Iris pigment epithelial cell (primary cell): ENCODE measurements at places on chromosomes 16 and 17.

GRCh38 chr17:8664456-8665126 is 34.1 kb upstream of the MYH10 start:
- DNase-seq: no peak

GRCh38 chr17:1937461-1937860 is 87.7 kb downstream of the RTN4RL1 start:
- DNase-seq: no peak

DNA sequence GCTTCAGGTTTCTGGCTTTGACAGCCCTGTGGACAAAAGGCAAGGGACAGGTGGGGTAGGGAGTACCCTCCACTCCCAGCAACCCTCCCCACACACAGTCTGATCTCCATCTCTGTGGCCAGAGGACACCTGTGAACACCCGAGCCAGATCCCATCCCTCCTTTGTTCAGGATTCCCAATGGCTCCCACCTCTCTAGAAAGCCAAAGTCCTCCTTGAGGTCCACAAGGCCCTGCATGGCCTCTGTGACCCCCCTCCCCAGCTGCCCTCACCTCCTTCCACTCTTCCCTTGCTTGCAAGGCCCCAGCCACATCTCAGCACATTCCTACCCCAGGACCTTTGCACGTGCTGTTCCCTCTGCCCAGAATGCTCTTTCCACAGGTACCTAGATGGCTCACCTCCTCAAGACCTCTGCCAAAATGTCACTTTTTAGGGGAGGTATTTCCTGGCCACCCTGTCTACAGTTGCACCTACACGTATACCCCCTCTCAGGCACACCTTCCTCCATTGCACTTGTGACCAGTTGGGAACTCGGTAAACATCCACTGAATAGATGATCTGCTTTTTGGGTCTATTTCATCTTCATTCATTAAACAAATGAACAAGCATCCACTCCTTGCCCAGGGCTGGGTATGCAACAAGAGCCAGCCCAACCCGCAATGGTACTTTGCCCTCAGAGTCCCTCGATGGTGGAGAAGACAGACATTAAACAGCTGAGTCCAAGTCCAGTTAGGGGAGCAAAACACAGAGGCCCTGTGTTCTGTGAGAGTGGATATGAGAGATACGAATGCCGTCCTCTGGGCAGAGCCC is 107.0 kb downstream of the CRLF3 start:
- no peak for DNase-seq

- DNase-seq: peak; percentile 28
Observed at GRCh38 chr17:30550512-30551273, 73.5 kb downstream of the GOSR1 start.

DNA sequence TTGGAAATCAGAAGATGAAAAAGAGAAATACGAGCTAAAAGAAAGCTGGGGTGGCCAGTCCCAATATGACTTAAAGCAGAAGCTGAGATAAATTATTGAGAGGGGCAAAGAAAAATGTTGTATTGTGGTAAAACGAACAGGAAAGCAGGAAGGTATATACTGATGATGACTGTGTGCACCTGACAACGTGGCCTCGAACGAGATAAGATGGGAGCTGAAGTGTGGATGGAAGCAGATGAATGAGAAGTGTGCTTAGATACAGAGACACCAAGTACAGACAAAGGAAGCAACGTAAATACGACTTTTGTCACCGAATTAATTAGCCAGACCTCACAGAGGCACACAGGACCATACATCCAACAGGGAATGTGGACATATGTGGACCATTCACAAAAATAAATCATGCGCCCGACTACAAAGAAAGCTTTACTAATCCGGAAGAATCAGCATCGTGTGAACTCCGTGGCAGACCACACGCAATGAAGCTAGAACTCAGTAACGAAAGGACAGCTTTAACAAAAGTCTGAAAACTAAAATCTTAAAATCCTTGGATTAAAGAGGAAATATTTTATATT is 218.7 kb downstream of the RPTOR start:
- DNase-seq: no peak

DNA sequence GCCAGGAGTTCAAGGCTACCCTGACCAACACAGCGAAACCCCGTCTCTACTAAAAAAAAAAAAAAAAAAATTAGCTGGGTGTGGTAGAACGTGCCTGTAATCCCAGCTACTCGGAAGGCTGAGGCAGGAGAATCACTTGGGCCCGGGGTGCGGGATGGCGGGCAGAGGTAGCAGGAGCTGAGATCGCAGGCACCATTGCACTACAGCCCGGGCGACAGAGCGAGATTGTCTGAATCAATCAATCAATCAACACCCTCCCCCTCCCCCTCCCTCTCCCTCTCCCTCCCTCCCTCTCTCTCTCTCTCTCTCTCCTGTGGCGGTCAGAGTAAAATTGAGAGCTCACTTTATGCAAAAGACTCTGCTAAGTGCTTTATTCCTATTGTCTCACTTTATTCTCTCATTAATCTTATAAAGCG is 1.2 kb downstream of the HSDL1 start:
- DNase-seq: no peak

DNA sequence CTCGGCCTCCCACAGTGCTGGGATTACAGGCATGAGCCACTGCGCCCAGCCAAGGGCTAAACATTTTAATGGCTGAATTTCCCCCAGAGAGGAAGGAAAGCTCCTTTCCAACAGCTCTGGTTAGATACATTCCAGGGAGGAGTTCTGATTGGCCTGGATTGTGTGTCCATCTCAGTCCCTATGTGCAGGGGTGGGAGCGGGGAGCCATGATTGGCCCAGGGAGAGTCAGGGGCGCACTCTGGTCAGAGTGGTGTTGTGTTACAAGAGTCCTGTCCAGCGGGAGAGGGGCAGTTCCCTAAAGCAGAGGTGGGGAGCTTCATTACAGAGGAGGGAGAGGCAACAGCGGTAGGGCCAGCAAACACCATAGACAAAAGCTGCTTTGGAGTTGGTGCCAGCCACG is 75.0 kb downstream of the RAP1GAP2 start:
- no peak for DNase-seq

DNA sequence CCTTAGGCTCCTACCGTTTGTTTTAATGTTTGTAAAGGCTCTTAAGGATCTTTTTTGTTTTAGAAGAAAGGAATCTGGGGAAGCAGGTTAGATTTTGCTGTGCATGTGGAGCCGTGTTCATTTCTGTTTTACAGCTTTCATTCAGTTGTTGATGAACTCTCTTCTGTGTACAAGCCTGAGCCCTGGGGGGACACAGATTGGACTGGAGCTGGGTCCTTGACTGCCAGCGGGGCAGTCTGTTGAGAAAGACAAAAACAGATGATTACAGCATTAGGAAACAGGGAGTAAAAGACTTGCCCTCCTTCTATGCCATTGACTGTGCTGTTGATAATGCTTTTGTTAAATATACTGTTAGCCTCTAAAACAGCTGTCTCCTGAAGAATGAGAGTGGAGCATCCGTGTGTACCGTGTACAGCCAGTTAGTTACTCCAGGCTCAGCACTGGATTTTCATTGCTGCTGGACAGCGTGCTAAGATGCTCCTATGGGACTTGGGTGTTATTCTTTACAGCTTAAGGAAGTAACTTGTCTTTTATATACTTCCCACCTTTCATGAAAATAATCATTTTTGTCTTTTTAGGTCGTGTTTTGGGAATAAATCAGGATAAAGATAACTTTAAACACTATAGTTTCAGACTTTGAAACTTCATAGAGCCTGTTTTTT is 3.2 kb downstream of the MAP1LC3B start:
- no peak for DNase-seq

- DNase-seq: no peak
Observed at GRCh38 chr16:88297178-88297720, 85.5 kb upstream of the ZNF469 start.

DNA sequence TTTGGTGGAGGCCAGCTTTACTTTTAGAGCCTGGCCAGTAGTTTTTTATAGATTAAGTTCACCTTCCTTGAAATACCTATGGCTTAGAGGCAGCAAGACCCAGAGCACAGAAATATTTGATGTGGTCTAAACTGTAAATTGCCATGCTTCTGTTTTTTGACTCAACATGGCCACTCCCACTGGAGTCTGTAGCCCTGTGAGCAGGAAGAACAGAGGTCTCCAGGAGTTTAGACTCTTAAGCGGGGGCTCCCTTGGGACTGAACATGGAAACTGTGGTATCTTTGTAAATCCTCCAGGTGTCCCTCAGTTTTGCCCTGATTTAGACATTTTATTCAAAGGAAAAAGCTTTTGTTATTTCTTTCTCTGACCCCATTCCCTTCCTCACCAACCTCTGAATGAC is 145.6 kb downstream of the FTO start:
- DNase-seq: no peak

- no peak for DNase-seq
Observed at GRCh38 chr17:72481572-72481971, 360.8 kb downstream of the SOX9 start.

GRCh38 chr16:60776281-60776680 is 1260.0 kb downstream of the CDH8 start:
- no peak for DNase-seq

DNA sequence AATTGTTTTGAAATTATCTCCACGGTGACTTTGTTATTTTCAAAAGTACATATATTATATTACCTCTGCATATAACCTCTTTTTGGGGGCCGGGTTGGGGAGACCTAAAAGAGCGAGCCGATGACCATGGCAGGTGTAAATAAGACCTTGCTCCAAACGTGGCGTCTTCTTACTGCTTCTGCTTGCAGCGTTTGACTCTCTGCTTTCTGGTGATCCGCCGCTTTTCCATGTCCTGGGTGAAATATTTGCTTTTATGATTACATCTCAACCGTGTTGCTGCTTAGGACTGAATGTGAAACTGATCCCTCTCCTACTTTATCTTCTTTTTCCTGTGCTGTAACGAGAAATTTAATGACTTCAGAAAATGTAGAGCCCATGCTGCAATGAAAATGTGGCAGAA is 18.1 kb downstream of the ATMIN start:
- no peak for DNase-seq

DNA sequence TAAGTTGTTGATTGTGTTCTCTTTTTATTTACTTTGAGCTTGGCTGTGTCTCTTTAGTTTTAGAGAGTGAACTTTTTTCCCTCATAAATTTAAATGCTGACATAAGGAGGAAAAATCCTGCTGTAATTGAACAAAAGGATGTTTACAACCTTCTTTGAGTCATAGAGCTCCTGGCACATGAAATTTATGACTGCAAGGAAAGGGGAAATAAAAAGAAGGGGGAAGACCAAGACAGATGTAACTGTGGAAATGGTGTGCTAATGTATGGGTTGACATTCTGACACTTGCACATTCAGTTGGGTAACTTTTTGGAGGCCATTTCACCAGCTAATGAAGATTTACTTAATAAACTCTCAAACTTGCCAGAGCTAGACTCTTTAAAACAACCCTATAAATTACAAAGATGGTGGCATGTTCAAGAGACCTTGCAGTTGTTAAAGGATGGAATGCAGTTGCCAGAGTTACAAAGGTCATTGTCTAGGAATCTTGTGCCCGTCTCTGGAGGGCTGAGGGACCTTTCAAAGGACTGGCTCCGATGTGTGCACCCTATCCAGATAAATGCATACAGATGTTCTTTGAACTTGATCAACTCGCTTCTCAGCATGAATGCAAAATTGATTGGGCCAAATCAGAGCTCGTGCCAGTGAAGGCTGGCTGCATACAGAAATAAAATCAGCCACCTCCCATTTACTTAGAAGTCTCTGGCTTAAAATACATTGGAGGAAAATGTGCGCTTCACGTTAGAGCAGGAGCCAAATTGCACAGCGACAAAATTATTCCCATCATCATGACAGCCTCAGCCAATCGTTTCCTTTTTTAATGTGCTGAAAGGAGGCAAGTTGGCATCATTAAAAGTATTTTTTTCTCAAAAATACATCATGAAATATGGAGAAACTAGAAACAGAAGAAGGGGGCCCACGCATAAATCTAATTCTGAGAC is 289.0 kb upstream of the XYLT1 start:
- no peak for DNase-seq

GRCh38 chr16:3020247-3020603 is at the start of gene TNFRSF12A:
TNFRSF12A (plus strand) TSS chr16:3020368; CDS start chr16:3020398, 30 bp downstream.
- peak; percentile 81 for DNase-seq

DNA sequence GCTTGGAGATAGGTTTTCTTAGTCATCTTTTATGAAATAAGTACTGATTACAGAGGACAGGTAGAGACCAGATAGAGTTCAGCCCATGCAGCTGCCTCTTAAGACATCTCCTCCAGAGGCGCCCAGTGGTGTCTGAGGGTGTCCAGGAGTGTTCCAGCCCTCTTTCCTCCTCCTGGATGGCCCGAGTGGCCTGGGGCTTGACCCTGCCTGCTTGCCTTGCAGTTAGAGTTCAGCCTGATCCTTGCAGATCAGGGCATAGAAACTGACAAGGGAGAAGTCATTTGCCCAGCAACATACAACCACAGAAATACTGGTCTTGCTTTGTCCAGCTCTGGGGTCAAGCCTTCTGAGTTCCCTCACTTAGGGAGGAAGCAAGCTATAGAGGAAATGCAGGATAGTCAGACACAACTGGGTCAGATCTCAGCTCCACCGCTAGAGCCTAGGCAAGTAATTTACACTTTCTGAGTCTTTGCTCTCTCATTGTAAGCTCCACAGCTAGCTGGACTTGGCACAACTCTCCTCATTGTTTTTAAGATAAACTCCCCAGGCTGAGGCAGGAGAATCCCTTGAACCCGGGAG is 3.6 kb upstream of the CCL1 start:
- no peak for DNase-seq

- no peak for DNase-seq
Observed at GRCh38 chr17:29903471-29903870, 26.6 kb downstream of the SSH2 start.

- peak; percentile 74 for DNase-seq
Observed at GRCh38 chr17:2213291-2213960, 90.2 kb downstream of the SMG6 start.

DNA sequence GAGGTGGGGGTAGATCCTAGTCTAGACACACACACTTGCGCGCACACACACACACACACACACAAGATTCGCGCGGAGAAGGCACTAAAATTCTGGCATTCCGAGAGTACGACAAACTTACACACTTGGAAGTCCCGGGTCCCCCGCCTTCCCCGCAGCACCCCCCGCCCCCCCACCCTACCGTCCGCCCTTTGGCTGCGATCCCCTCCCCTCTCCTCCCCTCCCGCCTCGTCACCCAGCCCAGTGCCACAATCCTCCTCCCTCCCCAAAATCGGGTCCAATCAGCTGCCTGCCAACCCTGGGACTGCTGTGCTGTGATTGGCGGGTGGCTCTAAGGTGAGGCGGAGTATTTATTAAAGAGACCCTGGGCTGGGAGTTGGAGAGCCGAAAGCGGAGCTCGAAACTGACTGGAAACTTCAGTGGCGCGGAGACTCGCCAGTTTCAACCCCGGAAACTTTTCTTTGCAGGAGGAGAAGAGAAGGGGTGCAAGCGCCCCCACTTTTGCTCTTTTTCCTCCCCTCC is at the start of gene SOX9:
Gene SOX9, plus strand, starts transcription at position 379 of the 522 bp plus-strand sequence. CDS start 372 bp downstream, outside the sequence.
- DNase-seq: peak; percentile 89

DNA sequence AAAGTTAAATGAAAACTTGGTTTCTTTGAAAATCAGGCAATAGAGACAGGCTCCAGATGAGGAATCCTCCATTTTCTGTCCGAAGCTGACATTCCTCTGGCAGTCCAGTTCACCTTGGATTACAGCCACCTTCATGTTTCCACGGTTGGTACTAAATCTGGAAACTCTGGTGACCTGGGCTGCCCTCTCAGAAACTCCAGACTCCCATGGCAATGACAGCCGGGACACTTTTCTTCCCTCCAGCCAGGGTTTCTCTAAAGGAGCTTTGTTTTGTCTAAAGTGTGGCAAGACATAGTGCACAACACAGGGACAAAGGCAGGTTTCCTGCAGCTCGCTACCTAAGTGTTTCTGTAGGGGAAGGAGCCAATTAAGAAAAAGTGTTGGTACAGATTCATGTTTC is 36.0 kb downstream of the CLUAP1 start:
- peak; percentile 10 for DNase-seq
